ENCODE measurements at places on chromosomes 5 and 9. TPM values are rescaled to one million over a fixed set of nuclear protein-coding genes. Genes with fewer than 3 reads are reported as not detected.

DNA sequence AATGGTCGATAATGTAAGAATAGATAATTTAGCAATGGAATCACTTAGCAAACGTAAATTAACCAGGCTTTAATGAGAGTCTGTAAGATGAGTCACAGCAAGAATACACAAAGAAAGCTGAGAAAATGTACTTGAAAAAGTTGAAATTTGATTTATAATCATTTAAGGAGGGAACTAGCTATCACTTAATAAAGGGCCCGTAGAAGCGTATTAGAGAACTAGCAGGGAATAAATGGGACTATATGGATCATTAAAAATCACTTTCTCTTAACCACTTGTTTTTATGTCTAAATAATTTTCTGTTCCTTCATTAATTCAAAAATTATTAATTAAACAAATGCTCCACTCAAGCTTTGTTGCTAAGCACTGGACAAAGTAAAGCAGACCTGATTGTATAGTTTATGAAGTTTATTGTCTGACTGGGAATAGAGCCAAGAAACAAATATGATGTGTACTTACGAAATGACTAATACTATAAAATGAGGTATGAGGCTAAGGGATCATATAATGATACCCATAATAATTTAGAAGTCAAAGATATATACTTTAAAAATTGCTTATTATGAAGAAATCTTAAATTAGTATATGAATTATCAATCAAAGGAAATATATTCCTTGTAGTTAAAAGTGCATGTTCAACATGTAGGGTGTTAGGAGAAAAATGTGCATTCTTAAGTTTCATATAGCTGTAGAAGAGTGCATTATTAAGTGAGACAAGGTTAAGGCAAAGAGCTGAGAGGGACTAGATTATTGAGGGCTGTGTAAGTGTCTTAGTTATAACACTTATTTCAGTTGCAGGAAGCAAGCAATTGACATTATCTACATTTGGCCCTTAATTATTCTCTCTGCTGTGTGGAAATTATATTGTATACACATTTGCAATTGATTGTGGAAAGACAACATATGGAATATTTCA is 196.8 kb downstream of the PRDM9 start:
- DNase-seq = no peak

GRCh38 chr9:80504601-80505230 is 933.0 kb downstream of the TLE4 start:
- no peak for DNase-seq

DNA sequence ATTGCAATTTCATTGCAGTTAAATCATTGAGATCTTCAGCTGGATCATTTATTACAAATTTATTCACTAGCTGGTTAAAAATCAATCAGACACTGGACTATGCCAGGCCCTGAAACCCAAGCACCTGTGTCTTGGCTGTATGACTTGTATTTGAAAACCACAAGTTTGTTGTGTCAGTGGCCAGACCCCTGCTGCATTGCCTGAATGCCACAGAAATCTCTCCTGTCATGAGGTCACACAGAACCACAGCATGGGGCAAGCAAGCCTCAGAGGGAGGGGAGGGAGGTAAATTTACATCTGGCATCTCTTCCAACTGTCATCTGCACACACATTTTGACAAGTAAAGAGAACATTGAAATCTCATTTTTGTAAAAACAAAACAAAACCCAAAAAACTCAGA is 90.0 kb downstream of the ARRDC3 start:
- peak; percentile 87 for DNase-seq

- no peak for DNase-seq
These were observed 283.9 kb upstream of the ANKRD55 start for GRCh38 chr5:56517011-56517416.

The LRRC19 gene
- not detected for total RNA-seq

The SPATA31D3 gene
- not detected for total RNA-seq

Measured in kidney epithelial cell (primary cell).